ENCODE measurements at places on chromosomes 13 and 19. TPM values are rescaled to one million over a fixed set of nuclear protein-coding genes. Genes with fewer than 3 reads are reported as not detected.

DNA sequence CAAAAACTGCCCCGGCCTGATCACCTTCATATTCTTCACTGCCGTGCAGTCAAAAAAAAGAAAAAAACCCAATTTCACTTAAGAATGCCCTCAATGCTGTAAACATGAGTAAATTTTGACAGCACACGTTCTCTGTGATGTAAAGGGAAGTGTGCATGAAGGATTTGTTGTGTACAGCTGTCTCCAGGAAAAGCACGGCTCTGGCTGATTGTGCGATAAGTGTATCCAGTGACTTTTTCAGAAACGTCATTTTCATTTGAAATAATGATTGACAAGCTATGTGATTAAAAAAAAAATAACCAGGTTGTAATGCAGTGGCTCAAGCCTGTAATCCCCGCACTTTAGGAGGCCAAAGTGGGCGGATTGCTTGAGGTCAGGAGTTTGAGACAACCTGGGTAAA lies 39.6 kb downstream of the ANKRD10 start:
- peaks cover 32% of the 10 kb centered on the region for H3K4me1 ChIP-seq
- H3K27ac ChIP-seq = no peak overlapping the region
- DNase-seq = no peak
- no peaks in the 10 kb centered on the region for H3K27me3 ChIP-seq

DNA sequence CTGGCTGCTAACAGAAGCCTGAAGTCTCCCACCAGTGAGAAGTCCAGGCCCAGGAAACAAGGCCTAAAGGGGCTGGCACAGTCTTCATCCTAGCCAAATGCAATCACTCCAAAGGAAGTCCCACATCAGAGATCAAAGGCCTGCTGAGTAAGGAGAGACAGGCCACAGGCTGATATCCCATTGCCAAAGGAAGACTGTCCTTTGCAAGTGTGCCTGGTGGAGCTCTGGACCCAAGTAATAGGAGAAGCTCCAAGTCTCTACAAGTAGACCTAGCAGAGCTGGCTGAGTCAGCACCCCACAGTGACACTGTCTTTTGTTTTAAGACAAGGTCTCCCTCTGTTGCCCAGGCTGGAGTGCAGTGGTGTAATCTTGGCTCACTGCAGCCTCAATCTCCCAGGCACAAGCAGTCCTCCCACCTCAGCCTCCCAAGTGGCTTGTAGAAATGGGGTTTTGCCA lies 4.5 kb downstream of the DBP start:
- peaks cover 69% of the 10 kb centered on the region for H3K4me1 ChIP-seq
- no peaks in the 10 kb centered on the region for H3K27me3 ChIP-seq
- no peak for DNase-seq
- H3K27ac ChIP-seq = peak overlapping the region; percentile 91
- H3K36me3 ChIP-seq = no peaks in the 10 kb centered on the region

DNA sequence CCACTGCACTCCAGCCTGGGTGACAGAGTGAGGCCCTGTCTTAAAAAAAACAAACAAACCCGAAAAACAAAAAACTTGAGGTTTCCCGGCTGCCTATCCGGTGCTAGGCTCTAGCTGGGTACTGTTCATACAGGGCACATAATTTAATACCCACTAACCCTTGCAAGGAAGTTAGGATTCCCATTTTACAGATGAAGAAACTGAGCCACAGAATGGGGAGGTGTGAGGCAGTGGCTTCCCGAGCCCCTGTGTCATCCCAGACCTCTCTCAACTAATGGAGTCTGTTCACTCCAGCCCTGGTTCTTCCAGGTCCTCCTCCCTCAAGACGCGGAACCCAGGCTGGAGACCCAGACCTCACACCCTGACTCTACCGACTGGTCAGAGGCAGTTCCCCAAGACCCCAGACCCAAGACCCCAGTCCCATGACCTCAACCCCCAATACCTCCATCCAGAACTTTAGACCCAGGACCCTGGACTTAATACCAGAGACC lies 576 bp downstream of the APBA3 start:
- peak overlapping the region; percentile 95 for H3K27ac ChIP-seq
- H3K4me3 ChIP-seq = peak overlapping the region; percentile 84
- no peaks in the 10 kb centered on the region for H3K4me1 ChIP-seq
- DNase-seq = no peak
- H3K36me3 ChIP-seq = no peaks in the 10 kb centered on the region

GRCh38 chr13:99371956-99372355 lies 64.8 kb upstream of the GPR183 start:
- H3K36me3 ChIP-seq = no peaks in the 10 kb centered on the region
- no peaks in the 10 kb centered on the region for H3K27me3 ChIP-seq
- H3K4me1 ChIP-seq = no peaks in the 10 kb centered on the region
- peak; percentile 47 for DNase-seq
- no peak overlapping the region for H3K4me3 ChIP-seq
- no peak overlapping the region for H3K27ac ChIP-seq

Gene PTGIR
- total RNA-seq = 3.9 TPM

All from sigmoid colon (tissue), 7 donors.